ENCODE measurements at places on chromosomes 4 and X. TPM values are rescaled to one million over a fixed set of nuclear protein-coding genes. Genes with fewer than 3 reads are reported as not detected.

GIMD1 gene
- total RNA-seq: not detected

PPP4R3C gene
- total RNA-seq: not detected

VMA21 gene
- total RNA-seq: 24.6 TPM

ADD1 gene
- total RNA-seq: 95.1 TPM

SHROOM2 gene
- 0.86 TPM for total RNA-seq

PAGE3 gene
- not detected for total RNA-seq

ALB gene
- not detected for total RNA-seq

EDNRA gene
- 0.43 TPM for total RNA-seq

RHOXF1 gene
- not detected for total RNA-seq

TRIM60 gene
- not detected for total RNA-seq

ARMCX2 gene
- total RNA-seq: 0.05 TPM

CLNK gene
- total RNA-seq: not detected

XAGE1A gene
- 16.0 TPM for total RNA-seq

SLC4A4 gene
- 1.7 TPM for total RNA-seq

ARHGAP4 gene
- total RNA-seq: 1.4 TPM

TMEM131L gene
- total RNA-seq: 5.8 TPM

GPR119 gene
- total RNA-seq: not detected

DKK2 gene
- total RNA-seq: not detected

FAM13A gene
- 7.0 TPM for total RNA-seq

CENPI gene
- 9.9 TPM for total RNA-seq

SFRP2 gene
- total RNA-seq: 0.05 TPM

PIM2 gene
- total RNA-seq: 8.7 TPM

ATP2B3 gene
- 0.31 TPM for total RNA-seq

MTTP gene
- total RNA-seq: not detected

SPANXD gene
- not detected for total RNA-seq

PHEX gene
- 0.42 TPM for total RNA-seq

PNMA6F gene
- 0.02 TPM for total RNA-seq

CNKSR2 gene
- 2.5 TPM for total RNA-seq

FRAS1 gene
- total RNA-seq: 3.3 TPM

SLC6A14 gene
- not detected for total RNA-seq

CT45A5 gene
- not detected for total RNA-seq

ADGRL3 gene
- 0.05 TPM for total RNA-seq

CT47A1 gene
- not detected for total RNA-seq

TMEM255A gene
- total RNA-seq: 0.33 TPM

MAGEC3 gene
- not detected for total RNA-seq

SCML2 gene
- 7.4 TPM for total RNA-seq

FAT4 gene
- 1.8 TPM for total RNA-seq

RPS6KA6 gene
- 5.4 TPM for total RNA-seq

APLN gene
- 0.82 TPM for total RNA-seq

DIPK2B gene
- total RNA-seq: not detected

TEX13B gene
- total RNA-seq: not detected

FGD1 gene
- total RNA-seq: 6.0 TPM

OTUD6A gene
- total RNA-seq: not detected

JCHAIN gene
- 0.20 TPM for total RNA-seq

ASB11 gene
- not detected for total RNA-seq

LDB2 gene
- not detected for total RNA-seq

EVC gene
- 10.6 TPM for total RNA-seq

L1CAM gene
- total RNA-seq: 22.0 TPM

KANTR gene
- 1.6 TPM for total RNA-seq

MAOB gene
- 0.14 TPM for total RNA-seq

CFI gene
- 0.37 TPM for total RNA-seq

CYSLTR1 gene
- total RNA-seq: not detected

MAGEB1 gene
- total RNA-seq: not detected

DUSP21 gene
- total RNA-seq: not detected

PI4K2B gene
- 6.4 TPM for total RNA-seq

TIGD2 gene
- total RNA-seq: 8.6 TPM

MAP9 gene
- 5.5 TPM for total RNA-seq

BMP2K gene
- total RNA-seq: 11.6 TPM
